ENCODE measurements at places on chromosomes 3 and 15.

DNA sequence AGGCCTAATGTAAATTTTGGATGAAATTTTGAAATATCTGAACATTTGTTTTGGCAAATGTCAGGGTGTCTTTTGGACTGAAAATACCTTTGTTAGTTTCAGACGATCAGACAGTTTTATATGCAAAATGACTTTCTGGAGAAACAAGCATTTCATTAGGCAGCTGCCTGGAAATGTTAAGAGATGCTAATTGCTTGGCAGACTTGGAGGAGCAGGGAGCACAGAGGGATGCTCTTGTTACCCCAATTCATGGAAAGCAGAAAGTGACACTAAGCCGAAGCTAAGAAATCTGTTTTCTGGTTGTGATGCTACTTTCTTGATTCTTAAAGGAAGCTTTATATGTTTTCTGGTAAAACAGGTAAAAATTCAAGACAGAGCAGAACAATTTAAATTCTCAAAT lies 204.3 kb upstream of the GBE1 start:
- DNase-seq = no peak

- no peak for DNase-seq
Observed at GRCh38 chr15:50225057-50225456, 40.5 kb downstream of the HDC start.

GRCh38 chr3:42314411-42314810 lies 48.4 kb upstream of the CCK start:
- no peak for DNase-seq

DNA sequence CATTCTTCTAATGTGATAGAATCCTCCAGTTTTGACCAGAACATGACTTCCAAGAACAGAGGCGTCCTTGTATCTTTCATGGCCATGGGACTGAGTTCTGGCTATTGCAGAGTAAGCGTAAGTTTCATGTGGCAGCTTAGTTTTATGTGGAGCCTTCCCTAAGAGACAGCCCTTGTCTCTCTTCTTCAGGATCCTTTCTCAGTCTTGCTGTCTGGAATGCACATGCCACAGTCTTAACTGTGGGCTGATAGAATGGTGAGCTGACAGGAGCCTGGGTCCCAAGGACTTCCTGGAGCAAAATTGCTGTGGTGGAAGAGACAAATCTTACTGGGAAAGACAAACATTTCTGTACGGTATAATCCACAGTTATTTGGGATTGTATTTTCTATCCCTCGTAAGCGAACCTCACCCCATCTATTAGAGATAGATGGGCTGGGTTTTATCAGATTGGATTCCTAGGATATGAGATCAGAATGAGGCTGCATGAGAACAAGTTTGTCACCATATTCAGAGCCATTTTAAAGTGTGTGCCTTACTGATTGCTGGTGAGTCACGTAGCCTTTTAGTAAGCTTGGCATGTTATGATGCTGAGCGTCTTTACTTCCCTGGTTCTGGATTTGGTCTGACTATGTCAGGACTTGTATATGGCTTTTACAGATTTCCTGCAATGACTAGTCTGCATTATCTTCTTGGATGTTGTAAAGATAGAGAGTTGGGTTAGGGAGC lies 32.8 kb downstream of the CDIN1 start:
- DNase-seq = no peak

DNA sequence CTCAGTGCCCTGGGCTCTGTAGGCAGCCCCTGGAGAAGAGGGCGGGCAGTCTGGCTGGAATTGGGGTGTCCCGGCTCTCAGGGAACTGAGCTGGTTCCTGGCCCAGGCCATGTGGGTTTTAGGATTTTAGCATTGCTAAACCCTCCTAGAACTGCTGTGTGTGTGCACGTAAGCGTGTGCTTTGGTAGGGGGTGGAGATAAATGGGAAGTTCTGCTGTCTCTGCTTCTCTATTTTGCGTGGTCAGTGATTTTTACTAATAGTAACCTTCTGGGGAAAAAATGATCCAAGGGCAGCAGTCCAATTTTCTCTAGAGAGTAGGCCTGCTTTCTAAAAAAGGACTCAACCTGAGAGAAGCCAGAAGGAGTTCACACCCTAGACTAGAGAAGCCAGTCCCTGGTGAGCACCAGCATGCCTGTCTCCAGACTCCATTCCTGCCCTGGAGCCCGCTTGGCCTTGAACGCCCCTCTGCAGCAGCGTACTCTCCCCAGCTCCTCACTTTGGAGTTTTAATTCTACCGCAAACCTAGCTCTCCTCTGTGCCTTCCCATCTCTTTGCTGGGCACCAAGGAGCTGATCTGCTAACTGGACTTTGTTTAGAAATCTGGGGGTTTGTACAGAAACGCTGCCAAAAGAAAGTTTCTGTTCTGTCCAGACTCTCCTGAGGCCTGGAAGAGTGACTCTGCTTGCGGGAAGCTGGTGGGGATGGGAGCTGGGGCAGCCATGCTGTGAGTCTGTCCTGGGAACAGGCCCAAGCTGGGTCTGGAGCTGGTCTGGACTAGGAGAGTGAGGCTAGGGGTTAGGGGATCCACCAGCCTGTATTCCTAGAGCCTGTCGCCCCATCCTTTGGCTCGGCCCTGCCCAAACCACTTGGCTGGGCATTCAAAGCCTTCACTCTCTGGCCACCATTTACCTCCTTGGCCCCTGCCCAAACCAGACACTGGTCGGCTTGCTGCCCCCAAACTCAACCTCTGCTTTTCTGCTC lies 19.7 kb downstream of the CORO2B start:
- DNase-seq = no peak

- DNase-seq = peak; percentile 32
Observed at GRCh38 chr15:41661078-41661517, 893 bp downstream of the MGA start.

GRCh38 chr3:175198991-175199783 lies 340.1 kb downstream of the NAALADL2 start:
- DNase-seq = no peak

DNA sequence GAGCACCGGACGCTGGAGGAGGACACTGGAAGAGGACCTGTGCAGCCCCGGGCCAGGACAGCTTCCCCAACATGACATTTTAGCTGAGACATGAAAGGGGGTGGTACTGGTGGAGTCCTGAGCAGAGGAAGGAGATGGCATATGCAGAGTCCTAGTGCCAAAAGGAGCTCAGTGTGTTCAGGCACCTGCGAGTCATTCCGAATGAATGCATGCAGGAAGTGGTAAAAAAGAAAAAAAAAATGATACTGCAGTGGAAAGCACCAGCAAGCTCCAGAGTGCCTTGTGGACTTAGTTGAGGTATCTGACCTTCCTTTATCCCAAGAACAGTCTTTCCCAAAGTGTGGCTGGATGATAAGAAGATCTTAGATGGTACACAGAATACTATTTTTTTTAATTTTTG lies 6.6 kb upstream of the ZNF148 start:
- no peak for DNase-seq

GRCh38 chr15:69496001-69496400 lies 43.4 kb downstream of the RPLP1 start:
- no peak for DNase-seq

GRCh38 chr15:89649716-89650115 lies 5.6 kb downstream of the KIF7 start:
- no peak for DNase-seq

DNA sequence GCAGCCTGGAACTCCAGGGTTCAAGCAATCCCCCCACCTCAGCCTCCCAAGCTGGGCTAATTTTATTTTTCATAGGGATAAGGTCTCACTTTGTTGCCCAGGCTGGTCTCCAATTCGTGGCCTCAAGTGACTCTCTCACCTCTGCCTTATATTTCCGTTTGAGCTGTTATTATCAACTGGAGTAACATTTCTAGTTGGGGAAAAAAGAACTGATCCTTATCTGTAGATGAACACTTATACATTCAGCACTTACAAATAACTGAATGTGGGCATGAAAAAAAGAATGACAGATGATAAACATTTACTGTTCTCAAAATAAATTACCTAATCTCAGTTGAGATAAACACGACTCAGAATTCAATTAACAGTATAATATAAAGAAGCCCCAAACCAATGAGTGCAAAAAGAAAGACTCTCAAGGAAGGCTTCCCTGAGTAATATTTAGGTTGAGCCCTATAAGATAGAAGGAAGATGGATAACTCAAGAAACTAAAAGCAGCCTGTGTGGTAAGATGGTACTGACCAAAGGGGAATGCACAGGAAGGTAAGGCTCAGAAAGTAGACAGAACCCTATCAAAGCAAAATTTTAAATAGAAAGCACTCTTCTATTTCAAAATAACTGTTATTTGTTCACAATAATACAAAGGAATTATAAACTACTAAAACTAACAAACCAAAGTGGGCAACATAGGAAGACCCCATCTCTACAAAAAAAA lies 11.8 kb downstream of the UBE3A start:
- DNase-seq = no peak

- DNase-seq = no peak
Observed at GRCh38 chr15:72740219-72740618, 43.3 kb downstream of the ADPGK start.

- no peak for DNase-seq
Observed at GRCh38 chr3:78076379-78076778, 1036.5 kb downstream of the ROBO2 start.

DNA sequence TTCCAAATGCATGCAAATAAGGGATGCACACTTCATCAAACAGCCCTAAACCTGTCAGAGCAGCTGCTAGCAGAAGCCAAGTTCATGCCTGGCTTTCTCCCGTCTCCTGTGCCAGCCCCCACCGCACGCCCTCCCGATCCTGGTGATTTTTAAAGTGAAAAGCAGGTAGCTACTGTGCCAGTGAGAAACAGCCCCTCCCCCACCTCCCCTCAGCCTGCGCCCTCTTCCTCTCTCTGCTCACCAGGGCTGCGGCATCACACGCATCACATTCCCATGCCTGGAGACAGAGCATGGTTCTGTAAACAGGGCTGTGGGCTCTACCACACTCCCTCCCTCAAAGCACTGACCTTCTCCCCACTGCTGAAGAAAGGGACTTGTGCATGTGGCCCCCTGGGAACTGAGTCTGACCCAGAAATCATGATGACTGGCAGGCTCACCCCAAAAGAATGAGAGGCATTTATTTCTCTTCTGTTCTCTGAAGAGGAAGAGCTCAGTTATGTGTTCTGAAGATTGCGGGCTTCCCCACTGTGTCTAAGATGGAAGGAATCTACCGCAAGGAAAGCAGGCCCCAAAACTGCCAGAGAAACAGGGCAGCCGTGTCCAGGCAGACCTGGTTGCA lies 14.5 kb upstream of the SLC6A1 start:
- DNase-seq = peak; percentile 54

DNA sequence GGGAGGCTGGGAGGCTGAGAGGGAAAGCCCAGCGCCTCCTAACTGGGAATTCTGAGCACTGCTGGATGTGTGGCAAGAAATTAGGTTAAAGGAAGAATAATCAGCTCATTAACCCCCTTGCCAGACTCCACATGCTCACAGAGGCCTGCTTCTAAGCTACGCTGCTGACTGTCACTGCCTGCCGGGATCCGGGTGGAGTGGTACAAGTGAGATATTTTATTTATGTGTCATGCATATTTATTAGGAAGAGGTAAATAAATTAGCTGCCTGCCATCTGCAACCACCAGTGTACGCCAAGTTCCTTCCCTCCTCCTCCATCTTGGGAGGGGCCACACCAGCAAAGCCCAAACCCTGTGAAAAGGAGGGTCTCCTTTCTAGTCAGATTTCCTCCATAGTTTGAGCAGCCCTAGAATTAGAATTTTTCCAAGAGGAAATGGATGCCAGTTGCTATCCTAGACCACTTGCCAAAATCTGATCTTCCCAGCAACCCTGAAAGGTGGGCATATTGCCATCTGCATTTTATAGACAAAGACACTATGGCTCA lies 43.5 kb upstream of the GRIP2 start:
- DNase-seq = no peak

- no peak for DNase-seq
Observed at GRCh38 chr3:14244521-14245247, 66.1 kb downstream of the LSM3 start.

- peak; percentile 32 for DNase-seq
Observed at GRCh38 chr3:155701882-155702465, 42.9 kb downstream of the PLCH1 start.

GRCh38 chr15:69087366-69087976 lies 73.0 kb upstream of the GLCE start:
- DNase-seq = no peak

GRCh38 chr3:23455775-23456174 lies 252.6 kb downstream of the UBE2E2 start:
- no peak for DNase-seq

- peak; percentile 23 for DNase-seq
Observed at GRCh38 chr3:156630081-156630772, 44.2 kb upstream of the TIPARP start.

- no peak for DNase-seq
Observed at GRCh38 chr3:78919021-78919755, 848.6 kb downstream of the ROBO1 start.

- DNase-seq = no peak
Observed at GRCh38 chr3:105013657-105014056, 353.1 kb upstream of the ALCAM start.

- no peak for DNase-seq
Observed at GRCh38 chr15:55260562-55261131, 29.0 kb downstream of the RAB27A start.

GRCh38 chr3:89813500-89813899 lies 706.1 kb downstream of the EPHA3 start:
- DNase-seq = no peak

GRCh38 chr15:67107014-67107812 lies 41.8 kb downstream of the SMAD3 start:
- DNase-seq = no peak

- no peak for DNase-seq
Observed at GRCh38 chr3:171088496-171088895, 62.0 kb upstream of the SLC2A2 start.

DNA sequence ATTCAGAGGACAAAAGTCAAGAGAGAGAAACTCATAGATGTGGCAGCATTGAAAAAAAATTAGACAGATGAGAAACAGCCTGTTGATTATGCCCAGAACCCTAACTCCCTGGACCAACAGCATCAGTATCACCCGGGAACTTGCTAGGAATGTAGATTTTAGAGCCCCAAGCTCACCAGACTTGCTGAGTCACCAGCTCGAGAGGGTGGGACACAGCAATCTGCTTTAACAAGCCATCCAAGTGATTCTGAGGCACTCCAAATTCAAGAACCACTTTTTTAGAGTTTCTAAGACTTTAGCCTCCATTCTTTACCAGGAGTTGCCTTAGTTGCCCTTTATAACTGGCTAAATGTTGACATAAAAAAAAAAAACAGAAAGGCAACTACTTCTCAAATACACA lies 70.9 kb downstream of the CGGBP1 start:
- DNase-seq = no peak
